ENCODE measurements at places on chromosomes 5 and 9. TPM values are rescaled to one million over a fixed set of nuclear protein-coding genes. Genes with fewer than 3 reads are reported as not detected.

Gene TXNDC15
- 176 TPM for total RNA-seq

Gene RASGRF2
- total RNA-seq = 5.1 TPM

Gene ADAMTS13
- 0.86 TPM for total RNA-seq

Gene SPATA31A3
- not detected for total RNA-seq

Gene TMEM252
- not detected for total RNA-seq

Gene SLC46A2
- not detected for total RNA-seq

Gene ADGRD2
- total RNA-seq = not detected

Gene ADRA1B
- total RNA-seq = under 0.01 TPM

All from myometrial cell (primary cell).